NCI-H510A treated with DMSO at 0.1 percent for 48 hours (cell line): ENCODE measurements at places on chromosomes 2 and 18.

GRCh38 chr2:134462791-134463698, 209.2 kb downstream of the MGAT5 start:
- DNase-seq, result no peak

DNA sequence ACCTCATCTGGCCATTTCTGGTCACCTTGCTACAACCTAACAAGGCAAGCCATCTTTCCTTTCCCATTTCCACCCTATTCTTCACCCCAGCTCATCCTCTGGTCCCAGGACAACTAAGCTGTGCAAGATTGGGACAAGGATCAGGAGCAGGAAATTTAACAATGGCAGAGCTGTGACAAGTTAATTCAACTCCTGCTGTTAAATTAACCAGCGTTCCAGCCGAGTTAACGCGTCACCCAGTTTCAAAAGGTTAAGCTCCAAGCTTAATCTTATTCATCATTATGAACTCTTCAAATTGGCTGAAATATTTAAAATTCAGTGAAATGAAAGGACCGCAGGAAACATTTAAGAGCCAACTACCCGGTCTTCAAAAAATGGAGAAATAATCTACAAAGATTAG, 231.9 kb downstream of the GRB14 start:
- no peak for DNase-seq

DNA sequence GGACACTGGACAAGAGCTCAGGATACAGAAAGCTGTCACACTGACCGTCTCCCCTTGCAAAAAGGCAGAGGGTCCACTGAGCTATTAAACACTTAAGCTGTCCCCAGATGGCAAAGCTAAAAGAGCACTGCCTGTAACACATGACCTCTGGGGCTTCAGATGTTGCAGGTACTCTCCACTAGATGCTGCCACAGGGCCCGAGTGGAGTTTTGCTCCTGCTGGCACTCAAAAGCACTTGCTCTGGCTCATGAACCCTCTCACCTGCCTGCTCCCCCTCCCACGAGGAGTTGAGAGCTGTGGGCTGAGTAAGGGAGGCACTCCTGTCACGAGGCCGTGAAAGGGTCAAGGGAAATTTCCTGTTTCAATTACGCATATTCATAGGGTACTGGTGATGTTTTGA, 227.9 kb downstream of the PRKCE start:
- peak; percentile 25 for DNase-seq

GRCh38 chr18:48022531-48023329, 92.3 kb upstream of the SMAD2 start:
- peak; percentile 71 for DNase-seq

- DNase-seq, result peak; percentile 85
Measured at GRCh38 chr2:20052861-20053281, 1.4 kb upstream of the LAPTM4A start.

- DNase-seq, result peak; percentile 81
Measured at GRCh38 chr18:75041586-75041985, 167.4 kb downstream of the PTGR3 start.

GRCh38 chr2:68214381-68214780, 38.0 kb downstream of the PPP3R1 start:
- no peak for DNase-seq

- no peak for DNase-seq
Measured at GRCh38 chr2:43798300-43798699, 24.5 kb downstream of the DYNC2LI1 start.

GRCh38 chr2:174553811-174554493, 43.7 kb downstream of the WIPF1 start:
- no peak for DNase-seq

- DNase-seq, result no peak
Measured at GRCh38 chr2:180985771-180986395, 5.5 kb downstream of the UBE2E3 start.

DNA sequence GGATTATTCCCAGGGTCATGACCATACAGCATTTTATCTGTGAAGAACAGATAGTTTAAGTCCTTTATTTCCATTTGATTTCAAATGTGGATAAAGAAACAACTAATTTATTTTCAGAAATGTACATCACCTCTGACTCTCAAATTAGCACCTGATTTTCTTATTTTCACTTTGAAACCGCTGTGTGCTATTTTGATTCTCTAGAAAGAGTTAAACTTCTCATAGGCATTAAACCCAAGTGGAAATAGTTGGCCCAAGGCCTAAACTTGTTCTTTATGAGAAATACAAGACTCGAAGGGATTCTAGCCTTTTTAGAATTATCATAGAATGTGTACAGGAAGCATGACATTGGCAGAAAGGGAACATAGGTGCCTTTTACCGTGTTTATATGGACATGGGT, 41.5 kb upstream of the LTBP1 start:
- no peak for DNase-seq
